ENCODE measurements at places on chromosomes 2 and 18. TPM values are rescaled to one million over a fixed set of nuclear protein-coding genes. Genes with fewer than 3 reads are reported as not detected.

CXCR2 gene
- not detected for total RNA-seq

GKN2 gene
- total RNA-seq = not detected

ABCG8 gene
- total RNA-seq = not detected

STON1 gene
- 19.3 TPM for total RNA-seq
